Brain pericyte (primary cell): ENCODE measurements at places on chromosomes 5 and 9.
A peak's percentile ranks its signal among the peaks of the same experiment; 100 is the strongest.

GRCh38 chr9:92780206-92780605 is 15.6 kb upstream of the BICD2 start:
- no peak for DNase-seq

DNA sequence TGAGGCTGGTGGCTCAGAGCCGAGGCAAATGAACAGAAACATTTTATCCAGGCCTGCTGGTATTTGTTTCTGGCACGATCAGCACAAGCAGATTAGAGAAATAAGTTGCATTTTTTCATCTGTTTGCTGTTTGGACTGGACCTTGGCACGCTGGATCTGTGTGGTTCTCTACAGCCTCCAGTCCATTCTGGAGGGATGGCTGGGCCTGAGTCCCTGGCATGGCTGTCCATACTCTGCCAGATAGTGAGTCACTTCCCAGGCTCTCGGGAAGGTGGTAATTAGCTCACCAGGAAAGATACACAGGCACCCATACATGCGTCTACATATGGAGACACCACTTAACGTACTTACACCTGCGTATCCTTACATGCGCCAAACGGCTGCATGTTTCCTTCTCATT is 78.6 kb downstream of the SPRY4 start:
- DNase-seq = no peak

DNA sequence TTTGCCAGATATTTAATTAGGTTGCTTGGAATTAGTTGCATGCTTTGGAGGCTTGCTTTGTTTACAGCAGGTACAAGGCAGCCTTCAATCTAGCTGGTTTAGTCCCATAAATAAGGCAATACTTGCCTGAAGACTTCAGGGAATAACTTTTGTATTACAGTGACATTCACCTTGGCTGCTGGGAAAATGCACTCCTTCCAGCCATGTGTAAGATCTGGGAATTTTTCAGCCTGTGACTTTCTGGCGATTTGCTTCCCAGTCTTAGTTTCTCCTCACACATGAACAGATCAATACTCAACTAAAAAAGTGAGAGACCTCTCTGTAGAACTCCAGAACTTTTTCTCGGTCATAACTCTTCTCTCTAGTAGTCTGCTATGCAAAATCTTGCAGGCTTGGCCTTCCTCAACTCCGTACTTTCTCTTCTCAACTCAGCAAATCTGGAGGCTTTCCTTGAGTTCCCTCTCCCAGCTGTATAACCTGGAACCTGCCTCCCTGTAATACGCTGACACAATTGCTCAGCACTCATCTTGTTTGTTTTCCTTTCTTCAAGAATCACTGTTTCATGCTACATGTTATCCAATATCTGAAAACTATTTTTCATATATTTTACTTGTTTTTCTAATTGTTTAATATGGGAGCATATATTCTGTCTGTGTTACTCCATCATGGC is 173.0 kb downstream of the MSX2 start:
- no peak for DNase-seq

DNA sequence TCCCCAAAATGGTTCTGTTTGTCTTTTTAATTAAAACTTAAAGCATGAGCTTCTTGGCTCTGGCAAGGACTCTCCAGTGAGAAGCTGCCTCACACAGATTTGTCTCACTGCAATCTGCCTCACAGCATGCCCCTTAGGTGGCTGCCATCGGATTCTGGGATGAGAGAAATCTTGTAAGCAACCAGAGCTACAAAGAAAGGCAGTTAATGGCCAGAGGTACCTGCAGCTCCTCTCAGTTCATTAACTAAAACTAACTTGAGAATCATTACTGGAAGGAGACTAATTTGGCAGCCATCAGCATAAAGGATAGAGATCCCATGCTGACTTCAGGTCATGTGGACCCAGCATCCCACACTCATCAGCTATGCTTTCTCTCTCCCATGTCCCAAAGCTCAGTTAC is 220.6 kb upstream of the DMAC1 start:
- no peak for DNase-seq

DNA sequence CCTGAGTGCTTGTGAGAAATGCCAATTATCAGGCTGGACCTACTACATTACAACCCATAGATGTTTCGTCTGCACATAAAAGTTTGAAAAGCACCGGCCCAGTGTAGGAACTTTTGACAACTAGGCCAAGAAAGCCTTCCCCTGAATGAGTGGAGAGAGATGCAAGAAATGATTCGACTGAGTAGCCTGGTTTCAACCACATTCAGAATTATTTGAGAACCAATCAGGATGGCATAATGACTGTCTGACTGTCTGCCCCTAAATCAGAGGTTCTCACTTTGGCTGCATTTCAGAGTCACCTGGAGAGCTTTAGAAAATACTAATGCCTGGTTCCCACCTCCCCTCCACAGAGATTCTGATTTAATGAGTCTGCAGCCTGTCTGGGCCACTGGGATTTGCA is 61.1 kb downstream of the FRMD3 start:
- DNase-seq = no peak

- DNase-seq = no peak
Observed at GRCh38 chr5:115396081-115396480, 99.6 kb upstream of the CCDC112 start.

DNA sequence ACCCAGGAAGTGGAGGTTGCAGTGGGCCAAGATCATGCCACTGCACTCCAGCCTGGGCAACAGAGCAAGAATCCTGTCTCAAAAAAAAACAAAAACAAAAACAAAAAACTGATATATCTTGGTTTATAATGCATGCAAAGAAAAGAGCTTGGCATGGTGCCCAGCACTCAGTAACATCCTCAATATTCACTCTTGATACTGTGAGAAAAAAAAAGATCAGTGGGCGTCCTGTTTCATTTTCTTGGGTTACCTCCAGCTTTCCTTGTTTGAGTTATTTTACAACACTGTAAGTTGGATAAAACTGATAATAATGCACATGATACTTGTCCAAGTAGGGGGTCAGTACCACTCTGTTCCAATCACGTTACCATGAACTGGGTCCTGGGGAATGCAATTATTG is 7.8 kb downstream of the PHYHD1 start:
- no peak for DNase-seq

GRCh38 chr5:72767289-72768010 is 49.0 kb upstream of the TNPO1 start:
- DNase-seq = peak; percentile 20

GRCh38 chr5:59665086-59665831 is 228.3 kb downstream of the PDE4D start:
- DNase-seq = no peak

- DNase-seq = no peak
Observed at GRCh38 chr5:119031905-119032304, 39.0 kb upstream of the DMXL1 start.

DNA sequence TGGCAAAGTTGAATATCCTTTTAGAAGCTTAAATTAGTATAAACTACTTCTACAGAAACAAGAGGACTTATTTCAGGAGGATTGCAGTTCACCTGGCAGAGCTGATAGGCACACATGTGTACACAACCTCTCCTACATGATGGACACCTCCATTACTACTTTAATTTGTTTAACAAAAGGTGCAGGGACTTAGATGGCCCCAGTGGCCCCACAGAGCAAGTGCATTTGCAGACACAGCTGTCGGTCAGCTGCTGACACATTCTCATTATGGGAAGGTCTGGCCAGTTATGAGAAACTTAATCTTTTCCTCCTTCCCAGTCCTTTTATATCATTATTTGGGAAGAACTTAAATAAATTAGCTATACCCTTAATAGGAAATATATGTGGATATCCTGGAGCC is 28.3 kb downstream of the TDRD7 start:
- no peak for DNase-seq

- no peak for DNase-seq
Observed at GRCh38 chr5:39178861-39179260, 40.5 kb downstream of the FYB1 start.
